ENCODE measurements at places on chromosomes 16 and 17.
A peak's percentile ranks its signal among the peaks of the same experiment; 100 is the strongest.

DNA sequence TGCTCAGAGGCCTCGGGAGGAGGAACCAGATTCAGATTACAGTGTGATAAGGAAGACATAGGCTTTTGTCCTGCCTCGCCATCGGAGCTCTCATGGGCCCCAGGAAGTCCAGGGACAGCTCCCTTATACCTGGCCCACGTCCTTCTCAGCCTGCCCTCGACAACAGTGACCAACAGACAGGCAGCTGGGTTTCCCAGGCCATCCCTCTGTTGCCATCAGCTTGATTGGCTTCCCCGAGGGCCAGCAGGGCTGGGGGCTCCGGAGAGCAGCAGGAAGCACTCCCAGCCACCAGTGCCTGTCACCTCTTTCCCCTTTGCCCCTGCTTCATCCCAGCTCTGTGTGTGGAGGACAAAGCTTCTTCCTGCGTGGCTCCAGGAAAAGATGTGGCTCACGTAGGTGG, 17.6 kb downstream of the CD300A start:
- no peak for DNase-seq

GRCh38 chr16:14310519-14310991, 239.4 kb downstream of the MRTFB start:
- no peak for DNase-seq

DNA sequence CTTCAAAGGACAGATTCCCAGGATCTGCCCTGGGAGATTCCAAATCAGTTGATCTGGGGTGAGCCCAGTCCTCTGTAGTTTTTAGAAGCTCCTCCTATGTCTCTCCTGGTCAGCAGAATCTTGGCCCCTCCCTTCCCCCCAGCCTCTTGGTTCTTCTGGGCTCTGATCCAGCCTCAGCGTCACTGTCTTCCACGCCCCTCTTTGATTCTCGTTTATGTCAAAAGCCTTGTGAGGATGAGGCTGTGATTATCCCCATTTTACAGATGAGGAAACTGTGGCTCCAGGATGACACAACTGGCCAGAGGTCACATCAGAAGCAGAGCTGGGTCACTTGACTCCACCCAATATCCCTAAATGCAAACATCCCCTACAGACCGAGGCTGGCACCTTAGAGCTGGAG, 840 bp upstream of the CDH5 start:
- no peak for DNase-seq

DNA sequence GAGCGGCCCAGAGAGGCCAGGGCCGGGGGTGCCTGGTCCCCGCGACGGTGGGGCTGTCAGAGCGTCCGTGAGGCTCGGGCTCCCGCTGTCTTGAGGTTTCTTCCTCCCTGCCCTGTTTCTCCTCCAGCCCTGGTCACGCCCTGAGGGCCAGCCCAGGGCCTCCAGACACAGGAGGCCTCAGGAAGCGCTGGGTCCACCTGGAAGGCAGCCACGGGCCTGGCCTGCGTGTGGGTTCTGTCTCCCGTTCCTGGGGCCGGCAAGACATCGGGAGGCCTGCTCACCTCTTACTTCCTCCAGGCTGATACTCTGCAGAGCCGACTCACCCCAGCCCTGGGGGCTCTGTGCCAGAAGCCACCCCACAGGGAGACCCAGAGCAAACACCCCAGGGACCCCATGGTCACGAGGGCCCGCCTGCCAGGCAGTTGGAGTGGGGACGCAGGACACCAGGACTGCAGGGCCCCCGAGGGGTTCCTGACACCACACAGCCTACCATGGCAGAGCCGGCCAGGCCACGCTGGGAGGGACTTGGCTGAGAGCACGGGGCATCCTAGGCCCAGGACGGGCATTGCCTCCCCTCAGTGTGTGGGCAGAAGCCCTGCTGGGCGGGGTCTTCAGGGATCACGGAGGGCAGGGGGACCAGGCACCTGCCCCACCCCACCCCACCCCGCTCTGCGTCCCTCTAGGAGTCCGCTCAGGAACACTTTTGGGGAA, 18.9 kb upstream of the CACNA1H start:
- no peak for DNase-seq

DNA sequence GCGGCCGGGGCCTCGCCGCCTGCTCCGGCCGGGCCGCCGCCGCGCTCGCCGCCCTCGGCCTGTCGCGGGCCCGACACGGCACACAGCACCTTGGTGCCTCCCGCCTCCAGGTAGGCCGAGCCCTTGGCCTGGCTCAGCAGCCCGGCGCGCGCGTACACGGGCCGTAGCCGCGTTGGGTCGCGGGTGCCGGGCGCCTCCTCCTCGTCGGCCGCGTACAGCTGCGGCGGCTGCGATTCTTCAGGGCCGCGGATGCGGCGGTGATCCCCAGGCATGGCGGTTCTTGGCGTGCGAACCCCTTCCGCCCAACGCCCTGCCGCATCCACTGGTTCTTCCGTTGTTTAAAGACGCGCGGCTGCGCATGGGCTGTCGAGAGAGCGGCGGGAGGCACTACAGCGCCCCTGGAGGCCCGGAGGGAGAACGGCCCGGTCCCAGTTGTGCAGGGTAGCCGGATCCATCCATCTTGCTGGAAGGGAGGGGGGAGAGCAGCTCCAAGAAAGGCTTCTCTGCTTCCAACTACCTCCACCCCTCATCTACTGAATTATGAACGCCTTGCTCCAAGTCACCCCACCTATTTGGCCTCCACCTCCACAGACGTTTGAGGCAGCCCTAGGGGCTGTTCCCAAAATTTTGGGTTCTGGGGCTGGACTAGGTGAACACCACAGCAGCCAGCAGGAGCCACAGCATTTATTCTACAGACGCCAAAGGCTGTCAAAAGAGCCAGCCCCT, at the start of gene EXOSC6:
Gene EXOSC6, minus strand, starts transcription at position 312 of the 726 bp plus-strand sequence. Its CDS starts 40 bp downstream, at position 272.
- peak; percentile 92 for DNase-seq

DNA sequence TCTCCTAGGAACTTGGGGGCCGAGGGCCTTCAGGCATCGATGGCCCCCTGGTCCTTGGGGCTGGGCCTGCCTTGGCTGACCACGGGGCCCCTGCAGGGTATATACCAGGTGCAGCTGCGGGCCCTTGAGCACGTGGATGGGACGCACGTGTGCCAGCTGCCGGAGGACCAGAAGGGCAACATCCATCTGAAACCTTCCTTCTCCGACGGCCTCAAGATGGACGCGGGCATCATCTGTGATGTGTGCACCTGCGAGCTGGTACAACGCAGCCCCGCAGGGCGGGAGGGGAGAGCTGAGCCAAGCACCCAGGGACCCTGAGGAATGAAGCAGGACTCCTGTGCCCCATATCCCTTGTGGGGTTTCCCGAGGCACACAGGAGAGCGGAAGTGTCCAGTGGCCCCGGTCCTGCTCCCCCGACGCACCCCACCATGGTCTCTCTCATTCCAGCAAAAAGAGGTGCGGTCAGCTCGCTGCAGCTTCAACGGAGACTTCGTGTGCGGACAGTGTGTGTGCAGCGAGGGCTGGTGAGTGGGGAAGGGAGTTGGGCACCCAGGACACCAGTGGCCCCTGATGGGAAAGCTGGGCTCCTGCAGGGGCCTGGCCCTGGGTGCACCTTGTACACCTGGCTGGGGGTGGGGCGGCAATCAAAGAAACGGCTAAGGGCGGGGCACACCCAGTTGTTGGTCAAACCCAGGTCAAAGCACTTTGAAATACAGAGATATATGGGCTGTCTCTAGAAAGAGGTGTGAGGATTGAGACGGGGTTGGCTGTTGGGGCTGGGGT, 10.6 kb downstream of the ITGB4 start:
- no peak for DNase-seq

Measured in KG1 (cell line).